Stimulated activated CD8-positive, alpha-beta memory T cell treated with anti-CD3 and anti-CD28 coated beads, Interleukin-2, amount 100 ng/mL, for 1 hour (primary cell): ENCODE measurements at places on chromosomes 11 and 22.

DNA sequence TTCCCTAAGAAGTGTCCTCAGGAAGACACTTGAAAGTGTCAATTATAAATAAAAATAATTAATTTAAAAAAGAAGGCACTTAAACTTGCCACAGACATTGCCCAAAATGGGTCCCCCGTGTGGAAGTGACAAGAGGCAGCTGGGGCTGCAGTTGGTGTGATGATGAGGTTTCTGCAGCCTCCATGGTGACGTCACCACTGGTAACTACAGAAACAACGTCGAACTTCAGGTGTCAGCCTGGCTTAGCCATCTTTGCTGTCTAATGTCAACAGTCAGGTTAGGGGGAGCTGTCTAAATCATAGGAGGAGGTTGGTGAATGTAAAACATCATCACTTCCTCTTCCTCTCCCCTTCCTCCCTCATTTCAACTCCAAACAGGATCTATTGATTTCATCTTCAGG is 328.6 kb downstream of the MN1 start:
- no peak for DNase-seq

DNA sequence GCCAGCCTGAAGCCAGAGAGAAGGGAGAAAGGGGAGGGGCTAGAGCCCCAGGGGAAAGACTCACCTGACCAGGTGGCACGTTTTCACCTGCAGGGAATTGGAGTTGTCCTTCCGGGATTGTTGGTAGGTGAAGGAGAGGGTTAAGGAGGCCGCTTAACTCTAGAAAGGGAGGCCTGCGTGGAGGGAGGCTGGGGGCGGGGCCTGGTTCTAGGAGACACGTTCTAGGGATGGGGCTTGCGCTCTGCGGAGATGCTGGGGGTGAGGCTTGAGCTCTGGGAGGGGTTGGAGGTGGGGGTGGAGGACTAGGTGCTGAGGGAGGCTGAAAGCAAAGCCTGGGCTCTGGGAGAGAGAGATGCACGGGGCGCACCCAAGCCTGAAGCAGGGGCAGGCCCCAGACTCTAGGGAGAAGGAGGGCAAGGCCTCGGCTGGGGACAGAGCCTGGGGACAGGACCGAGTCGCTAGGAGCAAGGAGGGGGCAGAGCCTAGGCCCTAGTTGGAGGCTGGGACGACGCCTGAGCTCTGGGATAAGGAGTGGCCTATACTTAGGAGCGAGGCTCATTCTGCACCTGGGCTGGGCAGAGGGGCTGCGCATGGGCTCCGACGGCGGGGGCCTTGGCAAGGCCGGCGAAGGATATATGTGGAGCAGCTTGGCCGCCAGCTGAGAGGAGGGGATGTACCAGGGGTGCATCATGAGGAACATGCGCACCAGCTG is 2.4 kb downstream of the RASGRP2 start:
- DNase-seq = no peak

DNA sequence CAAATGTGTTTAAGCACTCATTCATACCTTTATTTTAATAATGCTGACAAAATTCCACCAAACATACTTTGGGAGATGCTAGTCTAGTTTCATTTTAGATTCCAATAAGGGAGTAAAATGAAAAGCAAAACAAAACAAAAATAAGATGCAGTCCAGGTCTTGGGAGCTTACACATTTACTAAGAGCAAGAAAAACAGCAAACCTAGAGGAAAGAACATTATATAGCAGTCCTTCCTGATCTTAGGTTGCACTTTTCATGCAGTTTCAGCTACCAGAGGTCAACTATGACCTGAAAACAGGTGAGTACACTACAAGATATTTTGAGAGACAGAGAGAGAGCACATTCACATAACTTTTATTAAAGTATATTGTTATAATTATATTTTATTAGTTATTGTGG is 1100.9 kb downstream of the DLG2 start:
- no peak for DNase-seq

- DNase-seq = no peak
These were observed 503.4 kb downstream of the DLG2 start for GRCh38 chr11:85123752-85124231.

GRCh38 chr22:48025096-48025495 is 1262.6 kb downstream of the TBC1D22A start:
- DNase-seq = no peak

DNA sequence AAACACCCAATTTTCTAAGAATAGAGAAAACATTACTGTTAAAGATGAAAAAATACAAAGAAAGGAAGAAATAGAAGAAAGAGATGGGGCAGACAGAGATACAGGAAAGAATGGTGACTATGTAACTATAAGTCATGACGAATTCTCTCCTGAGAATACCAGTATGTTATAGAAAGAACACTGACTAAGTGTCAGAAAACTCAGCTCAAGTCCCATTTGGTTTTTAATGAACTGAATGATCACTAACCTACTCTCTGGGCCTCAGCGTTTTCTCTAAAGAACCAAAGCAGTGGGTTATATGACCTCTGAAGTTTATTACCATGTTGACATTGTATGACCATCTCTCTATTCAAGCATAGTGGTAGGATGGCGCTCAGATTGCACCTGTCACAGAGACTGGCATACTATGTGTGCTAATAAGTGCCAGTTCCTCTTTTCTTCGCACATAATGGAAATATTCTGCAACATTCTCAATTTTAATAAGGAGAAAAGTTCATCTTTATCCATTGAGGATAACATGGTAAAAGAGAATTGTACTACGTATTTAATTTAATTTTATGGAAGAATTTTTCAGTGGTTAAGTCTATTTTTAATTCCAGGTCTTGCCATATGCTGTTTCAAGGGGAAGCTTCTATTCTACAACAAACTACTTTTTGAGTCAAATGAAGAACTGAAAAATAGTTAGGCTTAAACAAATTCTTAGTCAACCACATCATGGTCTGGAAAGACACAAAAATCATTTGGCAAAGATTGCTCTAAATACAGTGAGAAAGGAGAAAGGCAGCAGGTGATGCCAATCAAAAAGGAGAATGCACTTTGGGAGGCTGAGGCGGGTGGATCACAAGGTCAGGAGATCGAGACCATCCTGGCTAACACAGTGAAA is 25.0 kb upstream of the EED start:
- no peak for DNase-seq

DNA sequence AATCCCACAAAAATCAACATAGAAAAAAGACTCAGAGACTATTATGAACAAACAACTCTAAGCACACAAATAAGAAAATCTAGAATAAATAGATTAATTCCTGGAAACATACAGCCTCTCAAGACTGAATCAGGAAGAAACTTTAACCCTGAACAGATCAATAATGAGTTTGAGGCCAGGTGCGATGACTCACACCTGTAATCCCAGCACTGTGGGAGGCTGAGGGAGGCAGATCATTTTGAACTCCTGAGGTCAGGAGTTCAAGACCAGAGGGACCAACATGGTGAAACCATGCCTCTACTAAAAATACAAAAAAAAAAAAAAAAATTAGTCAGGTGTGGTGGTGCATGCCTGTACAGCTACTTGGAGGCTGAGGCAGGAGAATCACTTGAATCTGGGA is 499.5 kb upstream of the LUZP2 start:
- no peak for DNase-seq

DNA sequence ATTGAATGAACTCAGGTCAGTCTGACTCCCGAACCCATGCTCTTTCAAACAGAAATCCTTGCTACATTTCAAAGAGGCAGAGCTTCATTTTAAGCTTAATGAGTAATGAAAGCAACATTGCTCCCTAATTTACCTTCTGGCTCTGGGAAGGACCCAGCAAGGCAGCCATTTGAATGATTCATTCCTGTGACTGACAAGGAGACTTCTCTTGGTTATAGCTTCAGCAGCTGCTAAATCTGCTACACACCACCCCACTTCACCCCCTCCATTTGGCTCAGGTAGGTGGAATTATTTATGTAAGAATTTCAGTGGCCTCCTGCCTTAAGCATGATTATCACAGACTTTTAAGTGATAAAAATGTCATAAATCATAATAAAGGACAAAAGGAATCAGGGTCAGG is 117.7 kb downstream of the KCNC1 start:
- DNase-seq = no peak

DNA sequence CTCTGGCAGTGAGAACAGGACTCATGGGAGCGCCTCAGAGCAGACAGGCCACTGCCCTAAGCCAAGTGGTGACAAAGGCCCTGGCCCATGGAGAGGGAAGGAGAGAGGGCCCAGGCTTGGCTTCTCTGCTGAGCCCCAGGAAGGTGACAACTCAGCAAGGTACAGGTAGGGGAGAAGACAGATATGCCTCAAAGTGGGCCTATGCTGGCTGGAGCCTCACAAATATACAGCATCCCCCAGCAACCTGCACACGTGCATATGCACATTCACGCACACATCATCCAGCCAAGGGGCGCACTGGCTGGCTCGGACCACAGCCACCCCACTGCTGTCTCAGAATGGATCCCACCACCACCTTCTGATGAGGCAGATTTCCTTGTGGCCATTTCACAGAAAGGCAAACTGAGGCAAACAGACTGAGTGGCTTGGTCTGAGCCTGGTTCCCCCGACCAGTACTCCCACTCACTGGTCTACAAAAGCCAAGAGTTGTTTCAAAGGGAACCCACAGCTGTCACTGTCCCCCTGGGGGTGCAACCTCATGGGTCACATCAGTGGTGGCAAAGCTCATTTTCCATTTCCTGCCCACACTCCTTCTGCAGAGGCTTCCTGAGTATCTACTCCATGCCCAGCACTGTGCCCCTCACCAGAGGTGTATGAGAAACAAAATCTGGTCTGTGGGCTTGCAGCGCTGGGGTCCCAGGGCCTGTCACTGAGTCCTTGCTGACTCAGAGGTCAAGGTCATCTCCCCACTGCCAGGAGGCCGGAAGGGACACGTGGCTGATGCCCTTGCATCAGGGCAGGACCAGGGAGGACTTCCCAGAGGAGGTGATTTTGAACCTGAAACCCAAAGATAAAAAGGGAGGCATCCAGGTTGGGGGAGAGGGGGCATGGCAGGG is 67.3 kb upstream of the PRR5 start:
- no peak for DNase-seq

- DNase-seq = no peak
These were observed 53.4 kb downstream of the SMCO4 start for GRCh38 chr11:93489841-93490240.

DNA sequence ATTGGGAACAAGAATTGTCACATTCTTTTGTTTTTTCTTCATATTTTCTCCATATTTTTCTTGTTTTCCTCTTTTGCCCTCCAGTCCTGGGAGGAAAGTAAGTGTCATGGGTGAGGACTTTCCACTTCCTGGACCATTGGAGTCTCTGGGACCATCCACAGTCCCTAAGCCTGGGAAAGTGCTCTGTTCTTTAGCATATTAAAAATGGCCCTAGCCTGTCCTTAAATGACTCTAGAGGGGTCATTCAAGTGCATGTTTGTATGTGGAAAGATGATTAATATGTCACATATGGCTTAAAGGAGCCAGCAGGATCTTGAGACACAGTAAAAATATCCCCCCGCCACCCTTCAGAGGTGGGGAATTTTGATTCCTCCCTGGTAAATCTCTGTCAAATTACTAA is 20.1 kb upstream of the SCGB1D1 start:
- no peak for DNase-seq

DNA sequence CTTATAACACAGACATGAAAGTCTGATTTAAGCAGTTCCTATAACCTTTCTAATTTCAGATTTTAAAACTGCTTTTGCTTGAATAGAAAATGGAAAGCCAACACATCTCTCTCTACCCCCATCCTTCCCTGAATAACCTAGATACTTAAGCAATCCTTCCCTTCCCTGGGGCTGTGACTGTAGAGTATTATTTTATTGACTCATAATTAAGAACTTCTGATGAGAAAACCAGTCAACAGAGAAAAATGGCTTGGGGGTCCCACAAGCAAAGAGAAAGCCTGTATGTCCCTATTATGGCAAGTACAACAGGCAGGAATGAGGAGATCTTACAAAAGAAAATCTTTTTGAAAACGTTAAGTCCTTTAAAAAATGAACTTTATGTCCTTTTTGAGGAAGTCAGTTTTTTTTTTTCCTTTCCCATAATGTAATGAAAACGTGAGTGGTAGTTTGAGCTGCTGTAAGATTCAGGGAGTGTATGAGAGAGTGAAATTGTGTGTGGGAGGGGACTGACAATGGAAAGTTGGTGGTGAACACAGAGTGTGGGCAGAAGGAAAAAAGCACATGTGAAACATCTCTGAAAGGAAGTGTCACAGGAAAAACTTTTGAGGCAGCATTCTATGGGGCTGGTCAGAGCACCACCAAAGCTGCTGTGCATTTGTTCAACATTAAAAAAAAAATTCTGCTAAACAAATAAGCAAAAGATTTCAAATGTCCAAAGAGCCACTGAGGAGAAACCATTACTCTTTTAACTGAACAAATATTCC is 154.6 kb downstream of the MAML2 start:
- no peak for DNase-seq

GRCh38 chr11:116185551-116185950 is 587.2 kb downstream of the BUD13 start:
- DNase-seq = no peak

- DNase-seq = no peak
These were observed 239.1 kb upstream of the ARHGAP20 start for GRCh38 chr11:110951037-110951949.

DNA sequence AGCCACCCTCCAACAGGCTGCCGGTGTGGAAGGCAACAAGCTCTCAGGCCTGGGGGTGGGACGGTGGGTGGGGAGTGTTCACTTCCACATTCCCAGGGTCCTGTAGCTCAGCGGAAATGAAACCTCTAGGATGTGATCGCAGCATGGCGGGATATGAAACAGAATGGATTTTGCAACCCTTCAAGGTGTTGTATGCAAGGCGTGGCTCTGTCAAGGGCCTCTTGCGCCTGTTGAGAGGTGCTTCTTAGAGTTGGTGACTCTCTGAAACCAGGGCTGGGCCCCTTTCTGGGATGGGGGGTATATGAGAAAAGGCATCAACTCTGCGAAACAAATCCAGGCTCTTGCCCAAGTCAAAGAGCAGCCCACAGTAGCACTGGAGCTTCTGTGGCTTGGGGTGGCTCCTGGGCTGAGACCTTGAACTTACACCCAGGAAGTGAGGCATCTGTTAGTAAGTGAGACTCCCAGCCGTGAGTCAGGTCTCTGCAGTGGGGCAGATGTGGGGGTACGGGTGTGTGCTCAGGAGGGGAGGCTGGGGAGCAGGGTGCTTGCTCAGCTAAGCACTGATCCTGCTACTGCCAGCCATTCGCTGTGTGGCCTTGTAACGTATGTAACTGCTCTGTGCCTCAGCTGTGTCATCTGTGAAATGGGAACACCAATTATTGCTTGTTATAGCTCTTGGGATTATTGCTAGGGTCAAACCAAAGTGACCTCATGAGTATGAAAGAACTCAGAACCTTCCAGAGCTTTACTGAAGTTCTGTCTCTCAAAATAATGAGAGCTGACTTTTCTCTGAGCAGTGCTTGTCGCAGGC is 28.3 kb downstream of the NECTIN1 start:
- DNase-seq = no peak
